ENCODE measurements at places on chromosomes 1 and 21. TPM values are rescaled to one million over a fixed set of nuclear protein-coding genes. Genes with fewer than 3 reads are reported as not detected.

FAM72C gene
- polyA plus RNA-seq, result 1.1 TPM

TAL1 gene
- polyA plus RNA-seq, result 3.3 TPM

C4BPA gene
- polyA plus RNA-seq, result 0.47 TPM

ANXA9 gene
- polyA plus RNA-seq, result 2.5 TPM

CLCA4 gene
- not detected for polyA plus RNA-seq

RPE65 gene
- polyA plus RNA-seq, result not detected

ANGPTL1 gene
- 63.0 TPM for polyA plus RNA-seq

ERO1B gene
- polyA plus RNA-seq, result 3.0 TPM

KRTCAP2 gene
- polyA plus RNA-seq, result 85.3 TPM
